ENCODE measurements at places on chromosomes 5 and 9.

DNA sequence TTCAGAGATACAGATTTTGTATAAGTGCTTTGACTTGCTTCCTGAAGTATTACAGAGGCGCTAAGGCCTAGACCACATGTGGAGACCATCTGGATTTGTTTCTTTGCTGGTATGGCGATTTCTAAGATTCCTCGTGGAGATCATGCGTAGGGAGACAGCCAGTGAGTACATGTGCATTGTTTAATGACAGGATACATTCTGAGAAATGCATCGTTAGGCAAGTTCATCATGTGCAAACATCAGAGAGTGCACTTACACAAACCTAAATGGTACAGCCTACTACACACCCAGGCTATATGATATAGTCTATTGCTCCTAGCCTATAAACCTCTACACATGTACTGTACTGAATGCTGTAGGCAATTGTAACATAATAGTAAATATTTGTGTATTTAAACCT lies 16.5 kb upstream of the CEP120 start:
- DNase-seq: no peak

DNA sequence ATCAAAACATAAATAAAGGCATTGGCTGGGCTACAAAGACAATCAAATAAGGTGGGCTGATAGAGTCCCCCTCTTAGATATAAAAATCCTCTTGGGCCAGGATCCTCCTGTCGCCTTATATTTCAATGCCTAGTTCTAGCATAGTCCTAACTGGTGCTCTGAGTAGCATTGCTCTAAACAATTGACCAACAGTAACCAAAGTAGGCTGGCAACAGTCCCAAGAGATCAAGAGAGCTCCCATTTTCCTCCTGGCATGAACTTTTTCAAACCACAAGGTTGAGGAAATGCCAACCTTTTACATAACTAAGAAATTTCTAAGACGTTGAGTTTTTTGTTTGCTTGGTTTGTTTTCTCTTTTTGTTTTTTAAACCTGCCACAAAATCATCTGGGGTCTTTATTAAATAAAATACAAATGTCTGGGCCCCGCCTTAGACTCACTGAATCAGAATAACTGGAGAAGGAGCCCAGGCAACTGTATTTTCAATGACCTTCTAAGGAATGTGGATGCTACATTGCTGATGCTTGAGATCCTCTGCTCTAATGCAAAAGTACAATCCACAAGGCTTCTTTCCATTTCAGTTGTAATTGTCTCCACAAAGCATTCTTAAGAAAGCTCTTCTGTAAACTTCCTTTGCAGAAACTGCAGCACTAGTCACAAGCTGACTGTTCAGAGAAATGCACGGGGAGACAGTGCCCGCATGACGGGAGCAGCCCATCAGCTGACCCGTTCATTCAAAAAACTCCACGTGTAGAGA lies 2.9 kb downstream of the SLC45A2 start:
- no peak for DNase-seq

GRCh38 chr5:93325946-93326345 lies 255.1 kb downstream of the NR2F1-AS1 start:
- no peak for DNase-seq

- no peak for DNase-seq
Observed at GRCh38 chr5:82274343-82275211, 3.6 kb downstream of the RPS23 start.

- no peak for DNase-seq
Observed at GRCh38 chr5:75279321-75279720, 42.6 kb upstream of the ANKRD31 start.

DNA sequence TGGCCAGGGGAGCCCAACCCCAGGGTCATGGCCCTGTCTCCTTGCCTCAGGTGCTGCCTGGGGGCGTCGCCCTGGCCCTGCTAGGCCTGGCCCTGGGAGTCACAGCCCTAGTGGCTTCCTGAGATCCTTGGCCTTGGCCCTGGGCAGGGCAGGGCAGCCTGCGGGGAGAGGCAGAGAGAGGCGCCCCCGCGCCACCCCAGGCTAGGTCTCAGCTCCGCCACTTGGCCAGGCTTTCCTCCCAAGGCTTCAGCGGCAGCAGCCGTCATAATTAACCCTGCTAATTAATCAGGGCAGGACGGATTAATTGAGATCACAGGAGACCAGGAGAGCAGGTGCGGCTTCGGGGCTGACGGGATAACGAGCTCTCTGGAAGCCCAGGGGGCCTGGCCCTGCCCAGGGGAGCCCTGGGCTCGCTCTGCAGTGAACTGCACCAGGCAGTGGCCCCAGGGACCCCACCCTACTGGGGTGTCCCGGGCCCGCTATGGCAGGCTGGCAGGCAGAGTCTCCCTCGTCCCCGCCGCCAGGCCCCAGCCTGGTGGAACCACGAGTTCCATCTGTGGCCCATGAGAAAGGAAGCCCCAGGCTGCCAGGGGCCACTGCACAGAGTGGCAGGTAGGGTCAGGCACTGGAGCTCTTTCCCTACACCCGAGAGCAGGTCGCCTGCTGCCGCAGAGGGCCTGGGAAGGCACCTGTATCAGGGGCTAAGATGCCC lies 269.6 kb downstream of the PBX3 start:
- no peak for DNase-seq

DNA sequence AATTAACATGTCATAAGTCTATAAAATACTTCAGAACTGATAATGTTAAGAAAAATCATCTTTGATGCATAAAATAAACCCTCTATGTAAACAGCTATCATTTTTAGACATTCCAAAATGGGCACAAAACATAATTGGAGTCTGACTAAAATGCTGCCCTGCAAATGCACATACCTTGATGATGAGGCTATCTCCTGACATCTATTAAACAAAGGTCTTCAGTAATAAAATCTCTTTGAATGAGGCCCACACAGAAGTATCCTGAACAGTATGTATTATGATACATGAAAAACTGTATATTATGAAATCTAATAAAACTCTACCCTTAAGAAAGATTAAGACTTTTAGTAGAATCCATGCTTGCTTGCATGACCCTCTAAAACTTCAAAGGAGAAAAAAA lies 66.1 kb downstream of the FBXL17 start:
- no peak for DNase-seq

- DNase-seq: no peak
Observed at GRCh38 chr5:53425687-53426511, 54.5 kb upstream of the FST start.

- DNase-seq: no peak
Observed at GRCh38 chr9:126668058-126668457, 54.3 kb downstream of the LMX1B start.

DNA sequence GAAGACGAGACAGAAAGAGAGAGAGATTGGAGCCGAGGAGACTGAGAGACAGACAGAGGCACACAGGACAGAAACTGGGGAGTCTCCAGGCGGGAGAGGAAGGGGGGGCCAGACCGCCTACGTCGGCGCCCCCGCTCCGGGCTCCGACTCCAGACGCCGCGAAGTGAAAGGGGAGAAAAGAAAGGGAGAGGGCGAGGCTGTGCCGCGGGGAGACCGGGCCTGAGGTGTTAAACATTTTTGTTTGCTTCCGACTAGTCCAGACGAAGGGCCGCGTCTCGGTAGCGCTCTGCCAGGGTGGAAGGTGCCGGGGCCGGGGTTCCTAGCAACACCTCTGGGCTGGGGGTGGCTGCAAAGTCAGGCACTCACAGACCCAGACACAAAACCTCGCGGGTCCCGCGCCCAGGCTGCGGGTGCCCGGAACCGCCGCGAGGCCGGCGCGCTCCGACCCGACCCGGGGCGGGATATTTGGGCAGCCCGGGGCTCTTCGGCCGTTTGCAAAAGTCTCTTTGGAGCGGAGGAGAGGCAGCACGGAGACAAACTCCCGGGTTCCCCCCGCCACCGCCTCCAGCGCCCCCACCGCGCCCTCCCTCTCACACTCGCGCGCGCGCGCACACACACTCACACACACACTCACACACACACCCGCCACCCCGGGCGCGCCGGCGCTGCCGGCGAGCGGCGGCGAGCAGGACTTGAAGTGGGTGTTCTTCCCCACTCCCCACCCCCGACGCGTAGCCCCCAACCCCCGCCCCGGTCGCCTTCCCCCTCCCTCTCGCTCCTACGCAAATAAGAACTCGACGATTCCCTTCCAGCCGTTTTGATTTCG lies 626 bp upstream of the FST start:
- DNase-seq: peak; percentile 42

- no peak for DNase-seq
Observed at GRCh38 chr5:146001544-146002190, 65.3 kb downstream of the SH3RF2 start.

DNA sequence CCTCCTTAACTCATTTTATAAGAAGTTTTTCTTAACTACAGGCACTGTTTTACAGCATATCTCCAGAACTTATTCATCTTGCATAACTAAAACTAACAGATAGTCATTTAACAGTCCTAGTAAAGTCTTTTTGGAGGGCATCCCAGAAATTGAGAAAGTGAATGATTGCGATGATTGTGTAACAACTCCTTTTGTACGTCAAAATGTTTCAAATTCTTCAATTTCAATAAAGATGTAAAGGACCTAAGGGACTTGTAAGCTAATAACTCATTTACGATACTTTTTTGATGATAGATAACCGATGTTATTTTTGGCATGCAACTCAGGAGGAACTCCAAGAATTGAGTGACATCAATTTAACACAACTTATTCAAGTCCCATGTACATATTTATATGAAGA lies 42.7 kb downstream of the SVEP1 start:
- DNase-seq: no peak

DNA sequence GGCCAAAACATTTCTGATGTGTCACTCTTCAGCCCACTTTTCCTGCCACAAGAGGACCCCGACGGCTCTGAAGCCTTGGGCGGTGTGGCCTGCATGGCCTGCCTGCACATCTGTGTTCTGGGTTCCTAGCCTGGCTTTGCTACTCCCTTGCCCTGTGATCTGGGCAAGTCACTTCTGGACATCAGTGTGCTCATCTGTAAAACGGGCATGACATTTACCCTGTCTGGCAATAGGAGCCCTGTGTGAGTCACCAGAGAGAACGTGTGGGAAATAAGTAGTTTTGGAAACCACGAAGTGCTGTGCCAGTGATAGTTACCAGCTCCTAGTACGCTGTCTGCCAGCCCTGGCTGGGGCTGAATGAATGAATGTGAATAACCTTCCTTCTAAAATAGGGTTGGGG lies 90.8 kb downstream of the MACROH2A1 start:
- no peak for DNase-seq

GRCh38 chr5:33480876-33481275 lies 40.1 kb downstream of the TARS1 start:
- no peak for DNase-seq

GRCh38 chr9:98644011-98644410 lies 64.7 kb downstream of the GABBR2 start:
- no peak for DNase-seq

- DNase-seq: no peak
Observed at GRCh38 chr5:159764283-159765134, 151.8 kb upstream of the ADRA1B start.

DNA sequence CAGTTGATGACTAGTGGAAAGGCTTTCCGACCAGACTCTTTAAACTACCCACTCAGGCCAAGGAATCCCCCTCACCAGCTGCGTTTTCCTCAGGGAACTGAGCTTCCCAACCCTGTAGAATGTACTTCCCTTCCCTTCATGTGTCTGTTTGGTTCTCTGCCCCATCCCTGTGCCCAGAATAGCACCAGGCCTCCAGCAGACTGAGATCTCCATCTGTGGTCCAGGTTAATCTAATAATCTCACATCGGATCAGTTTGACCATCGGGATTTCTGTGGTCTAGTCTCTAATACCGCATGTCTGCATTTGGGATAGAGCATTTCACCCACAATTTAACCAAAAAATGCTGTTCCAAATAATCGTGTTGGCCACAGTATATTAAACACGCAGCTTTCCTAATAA lies 237.2 kb downstream of the ROR2 start:
- no peak for DNase-seq

All from substantia nigra (tissue), 51 donors.